Fibroblast of lung (primary cell): ENCODE measurements at places on chromosomes 5 and 9. TPM values are rescaled to one million over a fixed set of nuclear protein-coding genes. Genes with fewer than 3 reads are reported as not detected.

Gene SLC34A3
- not detected in 2 replicates for polyA plus RNA-seq

Gene FBP1
- not detected in 2 replicates for polyA plus RNA-seq

Gene FBXL7
- 12.9 and 15.3 TPM in 2 replicates for polyA plus RNA-seq

Gene ANXA2R
- polyA plus RNA-seq = 0.61 and 1.4 TPM in 2 replicates

Gene TBC1D9B
- 50.4 and 52.7 TPM in 2 replicates for polyA plus RNA-seq

Gene CDH18
- polyA plus RNA-seq = 0.16 and 0.40 TPM in 2 replicates

Gene KCTD16
- polyA plus RNA-seq = 0.32 and 0.38 TPM in 2 replicates

Gene MAMDC4
- 0.30 and 0.37 TPM in 2 replicates for polyA plus RNA-seq

Gene ANKRD34B
- polyA plus RNA-seq = not detected in 2 replicates

Gene ADAMTS2
- 30.3 and 70.2 TPM in 2 replicates for polyA plus RNA-seq

Gene SPATA31A3
- polyA plus RNA-seq = not detected in 2 replicates

Gene CDH10
- 0.09 TPM in 1 of 2 replicates, not detected in the other for polyA plus RNA-seq

Gene CCDC183
- polyA plus RNA-seq = 0.05 and 0.35 TPM in 2 replicates

Gene FRRS1L
- polyA plus RNA-seq = 0.08 and 0.15 TPM in 2 replicates

Gene RASGRF2
- 3.5 and 17.1 TPM in 2 replicates for polyA plus RNA-seq

Gene MZB1
- polyA plus RNA-seq = not detected in 2 replicates

Gene SOX30
- 0.02 and 0.05 TPM in 2 replicates for polyA plus RNA-seq

Gene SHROOM1
- 2.9 and 6.2 TPM in 2 replicates for polyA plus RNA-seq

Gene PFN3
- not detected in 2 replicates for polyA plus RNA-seq

Gene TTC16
- 0.02 TPM in 1 of 2 replicates, not detected in the other for polyA plus RNA-seq

Gene SLC35D2
- polyA plus RNA-seq = 26.2 and 27.2 TPM in 2 replicates

Gene PDE8B
- 0.09 and 0.18 TPM in 2 replicates for polyA plus RNA-seq

Gene MVB12B
- 2.5 and 4.6 TPM in 2 replicates for polyA plus RNA-seq

Gene SPINK6
- polyA plus RNA-seq = not detected in 2 replicates

Gene SLIT3
- polyA plus RNA-seq = 1.6 and 3.3 TPM in 2 replicates

Gene POU5F2
- polyA plus RNA-seq = 0.01 TPM in 2 replicates

Gene STPG3
- polyA plus RNA-seq = not detected in 2 replicates

Gene ZNF454
- polyA plus RNA-seq = 0.59 and 0.64 TPM in 2 replicates

Gene CD274
- 3.1 and 4.8 TPM in 2 replicates for polyA plus RNA-seq

Gene FBP2
- polyA plus RNA-seq = not detected in 2 replicates

Gene BTNL3
- not detected in 2 replicates for polyA plus RNA-seq

Gene DOCK8
- 0.08 TPM in 1 of 2 replicates, not detected in the other for polyA plus RNA-seq

Gene C9orf40
- polyA plus RNA-seq = 3.0 and 4.4 TPM in 2 replicates

Gene TAL2
- polyA plus RNA-seq = 0.11 TPM in 1 of 2 replicates, not detected in the other

Gene PCDHGA12
- polyA plus RNA-seq = 11.9 and 14.1 TPM in 2 replicates

Gene C6
- polyA plus RNA-seq = 0.07 TPM in 1 of 2 replicates, not detected in the other

Gene RUFY1
- polyA plus RNA-seq = 32.2 and 32.8 TPM in 2 replicates

Gene MARVELD2
- 2.9 and 5.1 TPM in 2 replicates for polyA plus RNA-seq

Gene SEMA4D
- 0.67 and 0.68 TPM in 2 replicates for polyA plus RNA-seq

Gene ZNF618
- 6.6 and 6.7 TPM in 2 replicates for polyA plus RNA-seq

Gene PLPP1
- polyA plus RNA-seq = 49.6 and 76.8 TPM in 2 replicates

Gene TNFSF8
- polyA plus RNA-seq = not detected in 2 replicates

Gene NRG2
- 0.28 and 0.36 TPM in 2 replicates for polyA plus RNA-seq

Gene MUSK
- 0.31 and 1.3 TPM in 2 replicates for polyA plus RNA-seq
